ENCODE measurements at places on chromosomes 1 and 21. TPM values are rescaled to one million over a fixed set of nuclear protein-coding genes. Genes with fewer than 3 reads are reported as not detected.

CFHR5 gene
- not detected for total RNA-seq

OSBPL9 gene
- 67.6 TPM for total RNA-seq

AMPD1 gene
- total RNA-seq: not detected

TDRD5 gene
- not detected for total RNA-seq

FCRLB gene
- 1.9 TPM for total RNA-seq

LENEP gene
- 1.1 TPM for total RNA-seq

RGS4 gene
- not detected for total RNA-seq

CRNN gene
- total RNA-seq: not detected

DNA sequence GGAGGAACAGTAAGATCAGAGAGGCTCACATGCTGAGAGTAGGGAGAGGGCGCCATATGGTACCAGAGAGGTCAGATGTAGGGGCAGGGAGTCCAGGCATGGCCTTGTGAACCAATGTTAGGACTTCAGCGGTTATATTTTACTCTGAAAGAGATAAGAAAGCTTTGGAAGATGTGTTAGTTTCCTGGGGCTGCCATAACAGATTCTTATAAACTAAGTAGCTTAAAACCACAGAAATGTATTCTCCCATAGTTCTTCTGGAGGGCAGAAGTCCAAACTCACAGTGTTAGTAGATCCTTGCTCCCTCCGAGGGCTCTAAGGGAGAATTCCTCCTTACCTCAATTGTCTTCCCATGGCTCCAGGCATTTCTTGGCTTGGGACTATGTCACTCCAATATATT lies 502.5 kb upstream of the ADGRL2 start:
- no peak for DNase-seq

- no peak for DNase-seq
Measured at GRCh38 chr1:2443277-2444137, 31.1 kb upstream of the PEX10 start.

DNA sequence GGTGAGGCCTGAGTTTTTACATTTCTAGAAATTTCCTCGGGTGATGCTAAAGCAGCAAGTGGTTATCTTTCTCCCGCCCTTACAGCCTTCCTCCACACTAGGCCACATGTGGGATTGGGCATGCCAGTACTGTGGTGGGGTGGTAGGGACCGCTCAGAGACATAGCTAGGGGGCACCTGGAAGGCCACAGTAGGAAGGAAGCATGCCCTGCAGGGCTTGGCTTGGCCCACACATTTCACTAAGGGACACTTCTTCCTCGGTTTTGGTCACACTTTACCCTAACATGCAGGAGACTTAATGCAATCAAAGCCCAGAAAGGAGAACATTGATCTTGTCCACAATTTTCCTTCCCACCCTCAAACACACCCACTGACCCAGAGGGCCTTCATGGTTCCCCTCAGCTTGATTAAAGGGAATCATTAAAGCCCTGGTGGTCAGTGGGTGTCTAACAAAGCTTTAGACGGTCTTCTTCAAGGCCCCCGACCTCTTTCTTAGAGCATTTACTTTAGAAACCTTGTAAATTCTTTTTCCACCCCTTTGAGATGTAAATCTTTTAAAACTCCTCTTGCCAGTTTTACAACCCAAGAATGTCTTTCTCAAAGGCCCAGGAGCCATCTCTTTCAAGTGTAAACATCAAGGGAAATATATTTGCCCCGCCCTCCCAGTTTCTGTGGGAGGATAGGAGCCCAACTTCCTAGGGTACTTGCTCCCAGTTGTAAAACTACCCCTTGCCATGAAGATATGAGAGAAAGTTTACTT lies 246.4 kb upstream of the PTBP2 start:
- DNase-seq: no peak

GRCh38 chr1:184701816-184702215 lies 52.8 kb downstream of the EDEM3 start:
- DNase-seq: no peak

DNA sequence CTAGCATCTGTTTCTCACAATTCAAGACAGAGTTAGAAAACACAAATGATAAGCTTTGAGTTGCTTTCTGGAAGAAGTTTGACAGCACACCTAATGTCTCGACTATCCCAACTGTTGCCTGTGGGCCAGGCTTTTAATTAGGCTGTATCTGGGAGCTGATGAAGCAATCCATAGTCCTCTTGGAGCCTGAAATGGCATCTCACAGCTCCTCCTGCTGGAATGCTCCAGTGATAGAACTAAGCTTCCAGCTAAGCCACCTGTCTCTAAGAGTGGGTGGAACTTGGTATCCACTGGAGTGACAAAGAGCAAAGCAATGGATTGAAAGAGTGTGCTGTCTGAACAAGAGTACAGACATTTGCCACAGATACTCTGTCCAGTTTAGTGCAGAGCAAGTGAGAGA lies 605.3 kb upstream of the NR5A2 start:
- peak; percentile 51 for DNase-seq

- no peak for DNase-seq
Measured at GRCh38 chr1:40755067-40755466, 28.5 kb upstream of the KCNQ4 start.

GRCh38 chr1:12138196-12139168 lies 28.3 kb upstream of the TNFRSF1B start:
- no peak for DNase-seq

Measured in Calu3 (cell line).